Stimulated activated CD8-positive, alpha-beta memory T cell treated with anti-CD3 and anti-CD28 coated beads, Interleukin-7, amount 100 ng/mL, for 48 hours (primary cell): ENCODE measurements at places on chromosomes 2 and 18.

DNA sequence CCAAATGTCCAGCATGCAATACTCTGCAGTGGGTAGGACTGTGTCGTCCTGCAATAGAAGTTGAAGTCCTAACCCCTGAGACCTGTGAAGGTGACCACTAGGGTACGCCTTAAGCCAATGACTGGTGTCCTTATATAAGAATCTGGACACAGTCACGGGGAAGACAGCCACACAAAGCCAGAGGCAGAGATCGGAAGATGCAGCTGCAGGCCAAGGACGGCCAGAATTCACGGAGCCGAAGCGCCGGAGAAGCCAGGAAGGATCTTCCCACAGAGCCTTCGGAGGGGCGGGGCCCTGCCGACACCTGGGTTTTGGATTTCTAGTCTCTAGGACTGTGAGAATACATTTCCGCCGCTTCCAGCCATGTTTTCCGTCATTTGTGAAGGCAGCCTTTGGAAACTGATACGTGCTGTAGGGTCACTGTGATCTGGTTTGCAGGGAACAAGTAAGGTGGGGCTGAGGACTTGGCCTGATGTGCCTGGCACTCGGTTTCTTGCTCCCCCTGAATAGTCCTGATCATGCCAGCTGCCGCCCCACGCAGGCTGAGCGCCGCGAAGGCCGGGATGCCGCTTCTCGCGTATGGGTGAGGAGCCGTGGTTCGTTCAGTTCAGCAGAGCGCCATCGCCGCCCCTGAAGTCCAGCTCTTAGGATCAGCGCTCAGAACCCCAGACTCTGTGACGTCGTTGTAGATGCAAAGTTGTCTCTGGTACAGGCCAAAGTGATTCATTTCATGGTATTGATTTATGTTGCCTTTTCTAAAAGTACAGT, 38.7 kb downstream of the PTGR3 start:
- no peak for DNase-seq

- DNase-seq, result no peak
These were observed 36.8 kb downstream of the ADAM23 start for GRCh38 chr2:206480161-206480560.

- DNase-seq, result no peak
These were observed 103.0 kb upstream of the TMEM200C start for GRCh38 chr18:5998166-5998881.

DNA sequence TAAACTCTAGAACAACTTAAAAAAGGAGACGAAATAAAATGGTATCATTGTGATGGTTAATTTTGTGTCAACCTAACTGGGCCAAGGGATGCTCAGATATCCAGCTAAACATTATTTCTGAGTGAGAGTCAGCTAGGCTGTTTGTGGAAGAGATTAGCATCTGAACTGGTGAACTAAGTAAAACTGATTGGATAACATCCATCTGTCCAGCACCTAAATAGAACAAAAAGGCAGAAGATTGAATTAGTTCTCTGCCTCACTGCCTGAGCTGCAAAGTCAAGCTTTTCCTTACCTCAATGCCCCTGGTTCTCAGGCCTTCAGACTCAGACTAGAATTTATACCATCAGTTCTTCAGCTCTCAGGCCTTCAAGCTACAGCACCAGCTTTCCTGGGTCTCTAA, 30.0 kb downstream of the PPP3R1 start:
- DNase-seq, result no peak

DNA sequence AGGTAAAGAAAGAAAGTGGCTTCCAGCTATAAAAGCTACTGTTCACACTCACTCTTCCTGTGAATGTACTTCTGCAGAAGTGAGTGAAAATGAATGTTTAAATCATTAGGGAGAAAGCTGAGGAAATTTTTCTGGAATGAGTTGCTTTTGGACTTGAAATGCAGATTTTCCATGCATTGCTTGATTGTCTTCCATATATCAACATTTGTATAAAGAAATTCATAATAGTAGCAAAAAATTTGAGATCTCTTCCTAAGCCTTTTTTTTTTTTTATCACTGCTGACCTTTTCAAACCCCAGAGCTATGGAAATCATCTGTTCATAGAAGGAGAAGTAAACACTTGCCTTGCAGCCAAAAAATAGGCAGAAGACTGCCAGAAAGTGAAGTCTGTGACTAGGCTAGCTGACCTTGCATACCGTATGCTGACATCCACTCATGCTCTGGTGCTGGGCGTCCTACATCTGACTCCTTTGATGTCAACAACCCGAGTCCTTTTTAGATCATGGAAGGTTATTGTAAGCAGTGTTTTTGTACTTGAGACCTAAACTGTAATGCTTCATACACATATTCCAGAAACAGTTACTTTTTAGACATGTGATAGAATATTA, 154.5 kb upstream of the RASGRP3 start:
- DNase-seq, result no peak
